ENCODE measurements at places on chromosomes 5 and 9.

DNA sequence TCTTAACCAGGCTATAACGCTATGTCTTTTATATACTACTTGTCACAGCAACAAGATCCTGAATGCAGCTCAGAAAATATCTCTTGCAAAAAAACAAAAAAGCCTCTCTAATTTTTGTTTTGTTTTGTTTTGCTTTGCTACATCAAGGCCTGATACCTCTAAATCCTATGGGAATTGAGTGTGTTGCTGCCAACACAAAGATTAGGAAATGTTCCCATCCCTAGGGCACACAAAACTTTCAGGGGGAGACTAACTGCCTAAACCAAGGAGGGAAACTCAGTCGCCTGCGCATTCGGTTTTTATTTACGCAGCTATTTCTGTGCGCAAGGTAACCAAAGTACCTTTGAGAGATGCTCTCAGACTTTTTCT is 1.7 kb downstream of the SSBP2 start:
- DNase-seq: no peak

- no peak for DNase-seq
These were observed 580.2 kb downstream of the CCDC171 start for GRCh38 chr9:16133032-16133431.

DNA sequence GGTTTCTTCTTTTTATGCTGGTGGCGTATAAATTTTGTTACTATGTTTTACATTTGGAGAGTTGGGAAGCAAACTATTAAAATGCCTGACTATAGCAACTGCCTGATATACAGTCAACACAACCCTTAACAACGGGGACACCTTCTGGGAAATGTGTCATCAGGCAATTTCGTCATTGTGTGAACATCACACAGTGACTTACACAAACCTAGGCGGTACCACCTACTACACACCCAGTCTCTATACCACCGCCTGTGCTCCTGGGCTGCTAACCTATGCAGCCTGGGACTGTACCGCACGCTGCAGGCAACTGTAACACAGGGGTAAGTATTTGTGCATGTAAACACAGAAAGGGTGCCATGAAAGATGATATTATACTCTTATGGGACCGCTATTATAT is 1.3 kb upstream of the CDHR2 start:
- no peak for DNase-seq

- no peak for DNase-seq
These were observed 54.4 kb upstream of the XPA start for GRCh38 chr9:97751531-97751930.

- DNase-seq: no peak
These were observed 43.0 kb upstream of the KCNV2 start for GRCh38 chr9:2674141-2674824.

GRCh38 chr5:65919773-65920172 is 6.6 kb upstream of the ERBIN start:
- no peak for DNase-seq

GRCh38 chr9:14156046-14156445 is 157.9 kb downstream of the NFIB start:
- DNase-seq: no peak

DNA sequence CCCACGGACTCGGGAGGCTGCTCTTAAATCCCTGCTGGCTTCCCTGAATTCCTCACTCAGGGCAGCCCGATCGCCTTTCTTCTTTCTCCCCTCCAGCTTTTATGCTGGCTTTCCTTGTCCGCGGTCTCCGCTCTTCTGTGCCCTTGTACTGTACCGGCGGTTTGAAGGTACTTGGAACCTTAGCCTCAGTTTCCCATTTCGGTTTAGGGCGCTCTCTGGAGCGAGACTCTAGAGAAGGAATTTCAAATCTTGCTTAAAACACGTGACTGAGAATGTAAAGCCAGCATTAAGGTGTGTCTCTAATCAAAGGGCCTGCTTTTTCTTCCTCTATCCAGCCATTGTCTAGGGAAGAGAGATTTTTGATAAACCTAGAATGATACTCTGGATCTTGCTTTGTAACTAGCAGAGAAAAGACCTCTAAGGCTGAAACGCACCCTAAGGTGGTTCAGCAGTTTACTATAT is 650 bp downstream of the GPR107 start:
- no peak for DNase-seq

DNA sequence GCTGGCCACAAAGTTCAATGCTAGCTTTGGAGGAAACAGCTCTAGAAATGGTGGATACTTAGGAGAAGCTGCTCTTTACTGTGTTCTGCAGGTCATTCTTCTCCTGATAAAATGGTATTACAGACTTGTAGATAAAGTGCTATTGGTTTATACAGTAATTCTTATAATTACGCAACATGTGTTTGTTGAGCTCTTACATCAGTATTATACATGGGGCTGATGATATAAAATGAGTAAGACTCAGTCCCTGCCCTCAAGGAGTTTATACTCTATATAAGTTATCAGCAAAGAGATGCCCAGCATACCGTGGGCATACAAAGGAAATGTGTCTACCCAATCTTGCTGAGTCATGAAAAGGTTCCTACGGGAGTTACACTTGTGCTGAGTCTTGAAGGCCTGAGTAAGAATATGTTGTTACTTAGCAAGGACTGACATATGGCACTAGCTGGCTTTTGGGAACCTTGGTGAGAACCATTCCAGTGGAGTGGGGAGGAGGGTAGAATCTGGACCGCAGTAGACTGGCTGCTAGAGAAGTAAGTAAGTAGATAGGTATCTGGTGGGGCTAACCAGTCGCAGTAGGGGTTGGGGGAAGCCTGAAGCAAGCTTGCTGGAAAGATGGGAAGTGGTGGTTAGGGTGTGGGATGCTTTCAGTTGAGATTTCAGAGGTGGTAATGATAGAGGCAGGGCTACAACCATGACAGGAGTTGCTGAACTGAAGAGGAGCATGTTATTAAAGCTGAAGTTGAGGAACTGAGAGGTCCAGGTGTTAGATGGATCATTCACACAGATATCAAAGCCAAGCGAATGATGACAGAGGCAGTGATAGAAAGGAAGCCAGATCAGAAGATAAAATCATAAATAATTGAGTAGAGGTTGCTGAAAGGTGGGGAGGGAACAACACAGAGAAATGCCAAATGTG is 11.1 kb upstream of the TTC23L start:
- DNase-seq: no peak

DNA sequence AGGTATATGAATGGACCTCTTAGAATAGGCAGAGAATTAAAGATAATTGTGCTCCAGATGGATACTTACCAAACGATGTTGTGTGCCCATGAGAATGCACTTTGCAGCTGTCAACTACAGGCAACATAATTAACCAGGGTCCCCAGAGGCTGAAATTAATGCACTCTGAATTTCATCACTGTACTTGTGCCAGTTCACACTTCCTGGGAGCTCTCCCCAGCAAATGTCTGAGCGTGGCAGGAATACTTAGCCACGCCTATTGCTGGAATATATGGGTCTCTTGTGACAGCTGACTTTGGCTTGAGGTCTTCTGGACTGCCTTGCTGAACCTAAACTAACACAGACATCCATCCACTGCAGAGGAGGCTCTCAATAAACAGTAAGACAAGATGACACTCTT is 11.9 kb upstream of the C1QTNF2 start:
- DNase-seq: no peak

GRCh38 chr9:72129271-72130156 is 19.7 kb upstream of the GDA start:
- DNase-seq: no peak

DNA sequence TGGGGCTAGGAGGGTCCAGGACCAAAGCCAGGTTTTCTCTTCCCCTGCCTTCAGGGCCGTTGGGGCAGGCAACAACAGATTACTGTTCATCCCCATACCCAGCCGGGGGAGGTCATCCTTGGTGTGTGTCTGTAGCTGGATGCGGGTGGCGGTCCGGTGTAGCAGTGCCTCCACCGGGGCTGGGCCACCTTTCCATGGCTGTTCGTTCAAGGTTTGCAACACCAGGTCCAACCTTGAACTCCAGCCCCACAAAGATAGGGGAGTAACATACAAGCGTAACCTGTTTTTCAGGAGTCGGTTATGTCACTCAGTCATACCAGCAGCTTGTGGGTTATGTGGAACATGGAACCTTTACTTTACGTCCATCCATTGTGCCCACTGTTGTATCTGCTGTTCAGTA is 58.5 kb upstream of the FAM120A start:
- DNase-seq: no peak

DNA sequence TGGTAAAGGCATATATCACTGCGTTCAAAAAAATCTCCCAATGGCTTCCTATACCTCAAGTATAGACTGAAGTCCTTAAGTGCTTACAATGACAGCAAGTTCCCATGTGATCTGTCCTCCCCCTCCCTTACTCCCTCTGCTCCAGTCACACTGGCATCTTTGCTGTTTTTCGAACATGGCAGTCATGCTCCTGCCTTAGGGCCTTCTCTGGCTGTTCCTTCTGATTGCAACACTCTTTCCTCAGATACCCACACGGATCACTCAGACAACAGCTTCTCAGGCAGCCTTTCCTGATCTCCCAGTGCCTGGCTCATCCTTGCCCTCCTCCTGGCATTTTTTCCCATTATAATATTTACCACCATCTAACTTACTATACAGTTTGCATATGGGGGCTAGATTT is 232.8 kb downstream of the ARHGEF28 start:
- no peak for DNase-seq

DNA sequence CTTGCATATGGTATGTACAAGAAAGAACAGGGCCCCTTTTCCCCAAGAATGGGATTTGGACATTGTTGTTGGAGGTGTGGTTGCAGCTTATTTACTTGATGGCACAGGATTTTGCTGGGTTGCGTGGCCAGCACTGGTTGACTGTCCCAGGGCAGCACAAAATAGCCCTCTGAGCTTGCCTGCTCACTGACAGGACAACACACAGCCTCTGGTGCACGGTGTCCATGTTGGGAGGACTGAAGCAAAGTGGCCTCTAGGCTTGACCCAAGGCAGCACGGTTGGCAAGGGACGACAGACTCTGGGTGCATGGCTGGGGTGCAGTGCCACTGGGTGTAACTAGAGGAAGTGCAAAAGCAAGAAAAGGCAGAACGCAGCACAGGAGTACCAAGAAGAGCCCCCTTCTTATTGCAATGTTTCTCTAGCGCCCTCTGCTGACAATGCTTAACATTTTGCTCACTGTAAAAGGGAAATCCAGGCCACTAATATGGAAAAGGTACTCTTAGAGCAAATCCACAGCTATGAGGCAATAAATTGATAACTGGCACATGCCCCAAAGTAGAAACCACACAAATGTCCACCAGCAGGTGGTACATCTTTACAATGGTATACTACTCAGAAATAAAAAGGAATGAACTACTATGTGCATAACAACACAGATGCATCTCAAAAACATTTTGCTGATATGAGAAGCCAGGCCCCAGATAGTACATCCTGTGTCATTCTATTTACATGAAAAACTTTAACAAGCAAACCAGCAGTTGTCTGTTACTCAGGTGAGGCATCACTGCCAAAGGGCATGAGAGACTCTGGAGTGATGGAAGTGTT is 47.4 kb upstream of the BARX1 start:
- DNase-seq: no peak

DNA sequence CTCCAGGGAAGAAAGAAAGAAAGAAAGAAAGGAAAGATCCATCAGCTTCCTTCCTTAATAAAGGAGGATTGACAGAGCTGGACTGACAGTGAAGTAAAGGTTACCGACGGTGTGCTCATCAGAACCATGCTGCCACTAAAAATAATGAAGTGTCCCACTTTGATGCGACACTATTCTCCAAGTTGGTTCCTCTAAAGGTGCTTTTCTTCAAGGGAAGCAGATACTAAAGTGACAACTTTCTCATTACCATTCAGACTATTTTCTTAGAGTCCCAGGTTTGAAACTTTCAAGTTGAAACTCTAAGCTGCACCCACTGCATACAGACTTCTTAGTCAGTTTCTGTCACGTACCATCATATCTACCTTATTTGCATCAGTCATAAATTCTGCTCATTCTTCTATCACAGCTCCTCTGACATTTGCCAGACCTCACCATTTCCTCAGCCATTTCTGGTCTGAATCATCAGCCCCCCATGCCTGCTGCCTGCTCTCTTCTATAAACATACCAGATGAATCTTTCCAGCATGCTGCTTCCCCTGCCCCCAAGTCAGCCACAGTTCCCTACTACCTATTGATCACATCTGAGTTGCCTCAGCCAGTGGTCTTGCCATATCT is 177.6 kb downstream of the DEPDC1B start:
- DNase-seq: no peak

GRCh38 chr9:112187404-112187803 is 12.3 kb upstream of the SUSD1 start:
- DNase-seq: no peak

DNA sequence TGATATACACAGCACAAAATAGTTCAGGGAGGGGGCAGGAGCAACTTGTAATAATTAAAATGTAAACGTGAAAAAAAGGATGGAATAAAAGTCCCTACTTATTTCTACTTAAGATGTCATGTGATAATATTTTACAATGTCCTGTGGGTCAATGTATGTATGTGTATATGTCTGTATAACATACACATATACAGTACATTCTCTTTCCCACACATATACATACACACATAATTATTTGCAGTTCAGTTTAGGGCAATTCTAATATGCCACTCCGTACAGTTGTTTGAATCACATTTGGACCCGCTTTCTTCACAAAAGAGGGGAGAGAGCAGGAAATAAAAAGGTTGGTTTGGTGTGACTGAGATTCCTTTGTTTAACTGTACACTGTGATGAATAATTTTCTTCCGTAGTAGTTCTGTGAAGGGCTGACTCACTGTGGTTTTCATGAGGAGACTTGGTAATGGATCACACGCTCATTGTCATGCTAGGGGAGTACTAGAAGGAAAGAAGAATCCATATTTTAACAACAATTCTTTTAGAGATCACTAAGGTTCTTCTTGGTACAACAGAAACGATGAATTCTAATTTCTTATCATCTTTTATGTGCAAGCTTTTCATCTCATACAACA is 26.2 kb upstream of the ACOT12 start:
- DNase-seq: no peak

GRCh38 chr5:174191076-174191475 is 145.6 kb downstream of the NSG2 start:
- DNase-seq: no peak

GRCh38 chr5:154547551-154547950 is 69.5 kb upstream of the HAND1 start:
- DNase-seq: no peak

- DNase-seq: no peak
These were observed 33.0 kb upstream of the CHD1 start for GRCh38 chr5:98961665-98962344.

GRCh38 chr5:131757830-131758519 is 38.8 kb downstream of the FNIP1 start:
- DNase-seq: no peak

- no peak for DNase-seq
These were observed at the start of gene GDA for GRCh38 chr9:72149231-72149975. Gene GDA, plus strand, starts transcription at chr9:72149440. Its CDS starts 120 bp downstream, at chr9:72149560.

- DNase-seq: no peak
These were observed 1898.1 kb upstream of the NUDT12 start for GRCh38 chr5:105460721-105461120.

Data from stimulated activated CD8-positive, alpha-beta memory T cell treated with anti-CD3 and anti-CD28 coated beads, Interleukin-12 subunit alpha, Interleukin-12 subunit beta, amount 100 ng/mL, for 4 hours (primary cell).